NCI-H1694 (cell line): ENCODE measurements at places on chromosomes 5 and 9.

DNA sequence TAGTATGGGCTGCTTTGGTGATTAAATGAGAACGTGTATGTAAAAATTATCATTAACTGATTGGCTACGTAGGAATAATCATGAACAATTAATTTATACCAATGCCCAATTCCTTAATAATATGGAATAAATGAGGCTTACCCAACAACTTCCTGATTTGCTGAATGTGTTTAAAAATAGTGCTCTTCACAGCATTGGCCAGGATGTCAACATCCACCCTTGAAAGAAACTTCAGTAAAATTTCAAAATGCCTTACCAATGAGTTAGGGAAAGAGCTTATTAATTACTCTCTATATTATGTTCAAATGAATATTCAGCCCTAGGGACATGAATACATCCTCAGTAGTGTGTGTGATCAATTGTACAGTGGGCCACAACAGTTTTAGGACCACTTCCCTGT is 401.4 kb downstream of the PSAT1 start:
- DNase-seq = no peak

DNA sequence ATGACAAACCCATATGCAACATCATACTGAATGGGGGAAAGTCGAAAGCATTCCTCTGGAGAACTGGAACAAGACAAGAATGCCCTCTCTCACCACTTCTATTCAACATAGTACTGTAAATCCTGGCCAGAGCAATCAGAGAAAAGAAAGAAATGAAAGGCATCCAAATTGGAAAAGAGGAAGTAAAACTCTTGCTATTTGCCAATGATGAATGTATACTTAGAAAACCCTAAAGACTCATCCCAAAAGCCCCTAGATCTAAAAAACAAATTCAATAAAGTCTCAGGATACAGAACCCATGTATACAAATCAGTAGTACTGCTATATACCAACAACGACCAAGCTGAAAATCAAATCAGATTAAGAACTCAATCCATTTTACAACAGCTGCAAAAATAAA is 66.9 kb downstream of the SPATA31C2 start:
- no peak for DNase-seq

GRCh38 chr9:12425878-12426864 is 267.0 kb upstream of the TYRP1 start:
- DNase-seq = peak; percentile 26

- no peak for DNase-seq
Measured at GRCh38 chr5:157390551-157391297, 69.3 kb upstream of the NIPAL4 start.

- DNase-seq = no peak
Measured at GRCh38 chr9:72480921-72481320, 40.5 kb upstream of the TMC1 start.

GRCh38 chr9:81118416-81118815 is 570.9 kb downstream of the TLE1 start:
- DNase-seq = no peak
